ENCODE measurements at places on chromosomes 2 and 18.

DNA sequence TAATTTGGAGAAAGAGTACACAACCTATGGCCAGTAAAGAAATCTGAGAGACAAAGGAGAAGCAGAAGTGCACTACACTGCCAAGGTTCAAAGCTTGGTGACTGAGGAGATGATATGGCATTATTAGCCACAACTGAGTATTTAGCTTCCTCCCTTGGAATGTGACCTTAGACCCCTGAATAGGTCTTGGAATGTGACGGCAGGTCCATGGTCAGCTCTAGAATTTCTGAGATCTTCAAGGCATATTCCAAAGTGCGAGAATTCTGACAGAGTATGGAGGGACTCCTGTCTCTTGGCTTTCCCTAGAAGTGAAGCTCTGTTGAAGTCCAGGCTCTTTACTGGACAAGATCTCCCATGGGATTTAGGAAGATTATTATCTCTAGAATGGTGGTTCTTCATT, 130.0 kb upstream of the FN1 start:
- DNase-seq = no peak

- DNase-seq = no peak
Observed at GRCh38 chr2:100767224-100767653, 52.7 kb upstream of the NPAS2 start.

- DNase-seq = no peak
Observed at GRCh38 chr2:60992985-60993392, 24.5 kb upstream of the PEX13 start.

DNA sequence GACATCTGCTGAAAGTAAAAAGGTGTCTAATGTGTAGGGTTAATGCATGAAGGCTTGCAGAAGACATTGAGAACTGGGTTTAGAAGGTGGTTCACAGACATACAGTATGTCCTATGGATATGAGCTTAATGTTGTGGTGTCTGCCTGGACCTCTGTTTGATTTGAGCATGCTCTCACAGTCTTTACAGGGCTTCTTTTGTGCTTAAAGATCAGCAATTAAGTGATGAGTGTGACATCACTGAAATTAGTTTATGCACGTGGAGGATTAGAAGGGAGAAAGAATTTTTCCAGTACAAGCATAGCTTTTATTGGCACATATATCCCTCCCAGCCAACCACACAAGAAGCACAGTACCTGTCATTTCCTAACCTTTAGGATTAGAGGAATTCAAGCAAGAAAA, 367.5 kb upstream of the RAB12 start:
- DNase-seq = no peak

DNA sequence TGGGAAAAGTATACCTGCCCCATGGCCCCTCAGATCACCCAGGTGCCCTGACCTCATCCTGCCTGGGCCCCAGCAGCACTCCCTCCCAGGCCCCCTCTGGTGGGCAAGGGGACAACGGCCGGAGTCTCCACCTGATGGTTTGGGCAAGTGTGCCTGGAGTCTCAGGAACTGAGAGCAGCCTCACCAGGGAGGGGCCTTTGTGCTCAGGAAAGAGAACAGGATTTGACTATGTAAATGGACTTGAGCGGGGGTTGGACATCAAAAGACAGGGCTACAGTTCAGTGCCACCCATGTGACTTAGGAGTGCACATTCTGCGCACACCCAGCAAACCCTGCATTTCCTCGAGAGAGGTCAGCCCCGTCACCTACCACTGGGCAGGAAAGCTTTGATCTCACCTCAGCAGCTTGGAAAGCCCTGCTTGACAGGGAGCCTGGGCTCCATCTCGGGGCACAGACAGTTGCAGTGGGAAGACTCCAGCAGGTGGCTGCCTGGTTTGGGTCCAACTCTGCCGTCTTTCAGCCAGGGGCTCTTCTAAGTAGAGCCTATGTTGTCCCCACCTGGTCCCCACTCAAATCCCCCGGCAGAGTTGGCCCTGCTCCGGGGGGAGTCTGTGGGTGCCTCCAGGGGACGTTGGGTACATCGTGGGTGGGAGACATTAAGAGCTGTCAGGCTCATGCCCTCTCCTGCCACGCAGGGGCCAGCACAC, 3.3 kb downstream of the INPP5D start:
- no peak for DNase-seq

- DNase-seq = peak; percentile 71
Observed at GRCh38 chr2:234823877-234824376, 127.9 kb upstream of the SH3BP4 start.

DNA sequence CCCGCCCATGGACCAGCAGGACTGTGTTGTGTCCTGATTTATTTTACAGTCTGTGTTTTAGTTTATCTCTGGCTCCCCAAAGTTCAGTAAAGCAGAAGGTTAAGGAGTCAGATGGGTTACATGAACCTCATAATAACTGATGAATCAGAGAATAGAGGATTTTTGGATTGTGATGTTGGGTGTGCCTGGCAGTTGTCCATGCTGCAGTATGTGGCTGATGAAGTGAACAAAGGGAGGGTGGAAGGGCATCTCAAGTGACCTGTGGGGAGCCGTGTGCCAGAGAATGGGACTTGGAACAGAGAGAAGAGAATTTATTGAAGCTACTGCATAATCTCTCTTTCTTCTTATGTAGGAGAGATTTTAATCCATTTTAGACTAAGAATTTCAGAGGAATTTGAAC, 145.5 kb downstream of the MAP4K4 start:
- DNase-seq = no peak

DNA sequence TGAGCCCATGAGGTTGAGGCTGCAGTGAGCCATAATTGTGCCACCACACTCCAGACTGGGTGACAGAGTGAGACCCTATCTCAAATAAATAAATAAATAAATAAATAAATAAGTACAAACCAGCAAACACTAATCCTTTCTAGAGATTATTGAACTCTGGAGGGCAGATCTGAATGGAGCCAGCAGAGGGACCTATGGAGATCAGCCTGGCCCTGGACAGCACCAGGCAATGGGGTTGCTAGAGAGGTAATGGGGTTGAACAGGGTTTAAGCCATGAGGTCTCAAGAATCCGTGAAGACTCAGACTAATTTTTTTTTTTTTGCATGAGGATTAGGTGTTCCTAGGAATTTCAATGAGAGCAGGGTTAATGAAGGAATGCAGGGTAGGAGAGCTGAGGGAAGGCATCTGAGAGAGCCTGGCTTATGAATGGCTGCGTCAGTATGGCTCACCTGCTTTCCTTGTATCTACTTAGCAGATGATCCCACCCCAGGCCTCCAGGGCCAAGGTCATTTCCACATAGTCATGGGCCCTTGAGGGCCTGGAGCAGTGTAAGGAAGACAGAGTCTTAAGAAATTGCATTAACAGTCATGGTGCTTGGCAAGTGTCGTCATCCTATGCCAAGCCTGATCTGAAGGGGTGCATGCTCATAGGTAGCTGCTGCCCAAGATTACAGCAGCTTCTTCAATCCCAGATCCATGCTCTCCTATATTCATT, 34.6 kb upstream of the IL37 start:
- DNase-seq = no peak

GRCh38 chr2:163794635-163795034, 58.8 kb upstream of the FIGN start:
- DNase-seq = no peak

GRCh38 chr18:10401521-10401920, 52.9 kb upstream of the APCDD1 start:
- DNase-seq = no peak

DNA sequence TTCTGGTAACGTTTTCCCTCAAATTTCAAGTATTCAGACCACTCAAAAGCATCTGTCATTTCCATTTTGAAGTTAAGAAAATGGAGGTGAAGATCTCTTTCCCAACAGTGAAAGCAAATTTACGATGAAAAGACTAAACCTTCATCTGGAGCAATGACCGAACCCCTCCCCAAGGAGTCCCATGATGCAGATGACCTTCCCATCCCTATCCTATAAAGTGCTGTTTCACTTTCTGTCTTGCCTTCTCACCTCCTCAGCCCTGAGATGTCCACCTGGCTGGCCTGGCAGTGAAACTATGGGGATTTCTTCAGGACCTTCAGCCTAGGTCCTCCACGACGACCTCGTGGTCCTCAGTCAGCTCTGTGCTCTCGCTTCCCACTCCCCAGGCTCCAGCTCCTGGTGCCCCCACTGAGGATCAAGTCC, 925 bp upstream of the NPC1 start:
- no peak for DNase-seq

DNA sequence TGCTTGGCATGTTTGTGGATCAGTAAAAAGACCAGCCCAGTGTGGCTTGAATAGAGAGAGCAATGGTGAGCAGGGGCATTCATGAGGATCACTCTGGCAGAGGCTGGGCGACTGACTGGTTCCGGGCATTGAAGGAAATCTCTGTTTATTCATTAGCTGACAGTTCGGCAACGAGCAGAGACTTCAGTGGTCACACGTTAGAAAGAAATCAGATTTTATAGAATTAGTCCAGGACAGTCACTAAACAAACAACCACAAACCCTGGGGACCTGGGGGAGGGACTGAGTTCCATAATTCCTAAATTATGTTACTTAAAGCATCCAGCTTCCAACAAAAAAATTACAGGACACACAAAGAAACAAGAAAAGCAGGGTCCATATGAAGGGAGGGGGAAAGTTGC, 72.5 kb downstream of the NOL10 start:
- no peak for DNase-seq
